ENCODE measurements at places on chromosomes 5 and 9.

DNA sequence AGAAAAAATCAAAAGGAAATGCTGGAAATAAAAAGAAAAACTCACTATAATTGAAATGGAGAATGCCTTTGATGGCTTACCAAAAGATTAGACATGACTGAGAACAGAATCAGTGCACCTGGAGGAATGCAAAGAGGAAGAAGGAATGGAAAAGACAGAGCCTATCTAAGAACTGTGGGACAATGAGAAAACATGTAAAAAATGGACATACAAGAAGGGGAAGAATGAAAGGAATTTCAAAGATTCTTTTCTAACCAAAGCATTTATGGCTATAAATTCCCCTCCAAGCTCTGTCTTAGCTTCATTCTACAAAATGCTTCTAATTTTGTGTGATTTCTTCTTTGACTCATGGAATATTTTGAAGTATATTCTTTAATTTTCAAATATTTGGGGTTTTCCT lies 47.5 kb upstream of the CLK4 start:
- no peak for DNase-seq

- peak; percentile 76 for DNase-seq
Observed at GRCh38 chr9:133133681-133134387, 12.8 kb upstream of the RALGDS start.

GRCh38 chr5:35852084-35852734 lies 4.5 kb upstream of the IL7R start:
- no peak for DNase-seq

- DNase-seq = no peak
Observed at GRCh38 chr9:9173264-9173663, 1373.7 kb upstream of the DMAC1 start.

DNA sequence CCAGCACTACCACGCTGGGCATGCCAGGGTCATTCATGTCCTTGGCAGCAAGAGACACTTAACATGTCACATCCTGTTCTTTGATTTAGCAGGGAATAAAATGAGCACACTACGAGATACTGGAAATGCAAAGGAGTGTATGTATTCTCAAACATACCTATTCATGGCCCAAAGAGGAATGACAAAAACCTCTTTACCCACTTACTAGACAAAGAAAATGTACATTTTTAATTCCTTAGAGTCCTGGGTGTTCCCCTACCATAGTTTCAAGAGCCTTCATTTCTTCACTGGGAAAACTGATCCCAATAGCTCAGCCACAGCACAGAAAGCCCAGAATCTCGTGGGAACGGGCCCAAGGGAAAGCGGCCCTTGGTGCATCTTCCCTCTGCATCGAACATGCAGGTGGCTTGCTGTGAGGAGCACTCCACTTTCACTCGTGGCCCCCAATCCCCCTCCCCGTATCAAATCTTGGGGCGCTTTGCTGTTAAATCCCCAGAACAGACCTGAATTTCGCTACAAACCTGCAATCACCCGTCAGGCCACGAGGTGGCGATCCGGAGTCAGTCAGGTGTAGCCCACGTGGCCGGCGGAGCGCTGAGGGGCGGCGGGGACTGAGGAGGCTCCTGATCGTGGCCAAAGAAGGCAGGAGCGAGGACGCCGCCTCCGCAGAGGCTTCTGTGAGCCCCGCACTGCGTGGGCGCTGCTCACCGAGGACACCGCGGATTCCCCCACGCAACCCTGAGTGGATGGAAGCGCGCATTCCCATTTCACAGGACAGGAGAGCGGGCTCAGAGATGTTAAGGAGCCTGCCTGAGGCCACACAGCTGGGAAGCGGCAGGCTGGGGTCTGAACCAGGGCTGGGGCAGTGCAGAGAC lies 91.4 kb downstream of the LMX1B start:
- DNase-seq = no peak

DNA sequence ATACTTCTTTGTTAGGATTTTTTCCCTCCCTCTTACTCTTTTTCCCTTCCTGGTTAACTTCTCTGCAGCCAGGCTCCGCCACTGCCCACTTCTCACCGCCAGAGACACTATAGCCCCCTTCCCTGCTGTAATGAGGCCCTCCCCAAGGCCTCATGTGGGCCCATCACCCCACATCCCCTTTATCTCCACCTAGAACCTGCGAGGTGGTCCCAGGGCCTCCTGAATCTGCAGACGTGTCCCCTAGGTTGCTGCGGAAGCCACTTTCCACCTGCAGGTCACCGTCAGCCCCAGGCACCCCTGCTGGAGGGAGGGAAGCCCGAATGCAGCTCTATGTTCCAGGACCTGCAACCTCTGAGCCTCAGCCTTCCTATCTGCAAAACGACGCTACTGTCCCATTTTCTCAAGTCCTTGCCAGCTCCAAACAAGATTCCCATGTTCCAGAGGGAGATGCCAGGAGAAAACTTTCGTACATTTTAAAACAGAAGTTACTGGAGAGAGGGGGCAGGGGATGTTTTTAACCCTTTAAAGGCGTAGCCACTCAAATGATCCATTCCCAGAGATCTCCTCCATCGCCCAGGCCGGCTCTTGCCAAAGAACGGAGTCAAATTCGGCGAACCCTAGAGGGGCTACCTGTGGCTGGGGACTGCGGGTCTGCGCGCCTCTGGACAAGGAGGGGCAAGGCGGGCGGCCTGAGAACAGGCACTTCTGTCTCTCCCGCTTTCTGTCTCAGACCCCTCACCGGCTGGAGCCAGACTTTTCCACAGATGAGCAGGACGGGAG lies 929 bp downstream of the SH3PXD2B start:
- DNase-seq = no peak

- no peak for DNase-seq
Observed at GRCh38 chr5:133334796-133335639, 277.3 kb downstream of the FSTL4 start.

GRCh38 chr9:18007621-18008020 lies 428.8 kb downstream of the SH3GL2 start:
- DNase-seq = no peak

DNA sequence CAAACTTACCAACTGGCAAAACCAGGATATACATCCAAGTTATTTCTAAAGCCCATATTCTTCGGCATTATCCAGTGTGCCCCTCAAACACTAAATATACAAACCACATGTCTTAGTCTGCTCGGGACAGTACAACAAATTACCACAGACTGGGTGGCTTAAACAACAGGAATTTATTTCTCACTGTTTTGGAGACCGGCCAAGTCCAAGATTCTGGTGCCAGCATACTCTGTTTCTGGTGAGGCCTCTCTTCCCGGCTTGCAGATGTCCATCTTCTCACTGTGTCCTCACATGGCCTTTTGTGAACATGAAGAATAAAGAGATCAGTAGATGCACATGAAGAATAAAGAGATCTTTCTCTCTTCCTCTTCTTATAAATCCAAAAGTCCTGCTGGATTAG lies 12.9 kb upstream of the SLCO6A1 start:
- no peak for DNase-seq

- peak; percentile 39 for DNase-seq
Observed at GRCh38 chr9:112112519-112112918, 62.6 kb downstream of the SUSD1 start.

GRCh38 chr9:120446671-120447070 lies 133.3 kb downstream of the CDK5RAP2 start:
- DNase-seq = no peak

DNA sequence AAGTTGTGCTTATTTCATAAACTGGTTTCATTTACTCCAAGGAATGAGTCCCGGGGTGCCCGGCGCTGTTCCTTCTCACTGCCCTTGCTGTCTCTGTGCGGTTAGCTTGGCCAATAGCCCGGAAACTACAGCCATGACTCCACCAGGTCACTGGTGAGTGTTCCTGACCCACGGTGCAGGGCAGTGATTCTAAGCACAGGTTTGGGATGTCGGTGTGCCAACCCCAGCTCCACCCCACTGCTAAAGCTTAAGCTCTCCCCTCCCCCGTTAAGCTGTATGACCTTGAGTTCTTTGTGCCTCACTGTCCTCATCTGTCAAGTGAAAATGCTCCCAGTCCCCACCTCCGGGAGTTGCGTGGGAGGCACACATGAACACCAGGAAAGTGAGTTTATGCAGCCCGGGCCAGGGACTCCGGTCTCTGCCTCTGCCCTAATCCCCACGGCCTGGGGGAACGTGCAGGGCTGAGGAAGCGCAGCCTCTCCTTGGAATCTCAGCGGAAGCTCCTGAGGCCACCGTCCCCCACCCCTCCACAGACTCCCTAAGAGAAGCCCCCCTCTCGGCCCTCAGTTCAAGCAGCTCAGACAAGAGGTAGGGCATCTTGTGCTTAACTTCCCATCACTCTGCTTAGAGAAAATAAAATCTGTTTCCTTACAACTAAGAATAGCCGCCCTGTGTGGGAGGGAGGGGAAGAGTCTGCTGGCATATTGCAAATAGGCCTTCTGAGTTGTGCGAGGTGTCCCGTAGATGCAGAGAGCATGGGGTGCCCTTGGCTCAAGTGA lies 92.0 kb upstream of the RAI14 start:
- no peak for DNase-seq

- DNase-seq = no peak
Observed at GRCh38 chr9:78707080-78707479, 410.2 kb downstream of the PSAT1 start.

DNA sequence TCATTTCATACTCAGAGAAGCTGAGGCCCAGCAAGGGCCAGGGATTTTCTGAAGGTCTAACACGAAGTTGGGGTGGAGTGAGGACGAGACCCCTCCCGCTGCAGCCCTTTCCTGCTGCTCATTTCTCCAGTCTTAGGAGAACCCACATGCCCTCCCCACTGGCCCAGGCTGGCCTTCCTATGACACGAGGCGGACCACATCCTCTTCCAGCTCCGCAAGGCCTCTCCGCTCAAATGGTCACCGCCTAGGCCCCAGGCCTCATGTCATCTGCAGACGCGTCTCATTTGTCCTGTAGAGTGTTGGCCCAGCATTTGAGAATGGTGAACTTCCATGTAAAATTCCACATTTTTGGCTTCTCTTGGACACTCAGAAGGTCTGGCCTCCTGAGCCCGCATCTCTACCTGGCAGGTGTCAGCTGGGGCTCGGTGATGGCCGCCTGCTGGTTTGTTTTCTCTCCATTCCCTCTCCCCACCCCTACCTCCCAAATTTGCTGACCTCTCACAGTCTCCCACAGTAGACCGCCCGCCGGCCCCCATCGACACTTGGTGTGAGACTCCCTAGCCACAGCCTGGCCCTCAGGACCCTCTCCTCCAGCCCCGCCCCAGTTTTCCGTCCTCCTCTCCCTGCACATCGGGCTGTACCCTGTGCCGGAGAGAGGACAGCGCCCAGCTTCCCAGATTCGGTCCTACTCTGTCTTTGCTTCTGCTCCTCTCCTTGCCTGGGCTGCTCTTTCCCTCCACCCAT lies 51.7 kb downstream of the ERGIC1 start:
- no peak for DNase-seq

GRCh38 chr5:61587125-61587524 lies 255.1 kb downstream of the ZSWIM6 start:
- no peak for DNase-seq

DNA sequence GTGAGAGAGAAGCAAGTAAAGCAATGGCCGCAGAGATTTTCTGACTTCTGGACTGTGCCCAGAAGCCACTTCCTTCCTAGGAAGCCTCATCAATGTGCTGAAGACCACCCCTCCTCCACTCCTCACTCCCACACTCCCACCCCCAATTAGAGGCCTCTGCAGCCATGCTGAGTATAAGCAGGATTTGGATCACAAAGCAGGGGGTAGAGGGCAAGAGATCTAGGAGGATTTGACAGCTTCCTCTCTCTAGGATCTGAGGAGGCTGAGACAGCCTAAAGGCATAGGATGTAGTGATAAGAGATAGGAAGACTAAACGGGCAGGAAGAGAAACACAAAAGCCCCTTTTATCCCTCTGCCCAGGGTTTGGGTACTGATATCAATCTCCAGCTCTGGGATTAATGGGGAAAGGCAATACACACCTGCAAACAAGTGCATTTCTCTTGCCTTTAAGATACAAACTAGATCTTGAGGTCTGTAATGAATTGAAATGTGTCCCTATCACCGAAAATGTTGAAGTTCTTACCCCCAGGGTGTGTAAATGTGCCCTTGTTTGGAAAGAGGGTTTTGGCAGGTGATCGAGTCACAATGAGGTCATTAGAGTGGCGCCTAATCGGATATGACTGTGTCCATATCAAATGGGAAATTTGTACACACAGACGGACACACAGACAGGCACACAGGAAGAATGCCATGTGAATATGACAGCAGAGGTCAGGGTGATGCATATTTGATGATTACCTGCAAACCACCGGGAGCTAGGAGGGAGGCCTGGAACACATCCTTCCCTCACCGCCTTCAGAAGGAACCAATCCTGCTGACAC lies 28.5 kb downstream of the KCNV2 start:
- no peak for DNase-seq

DNA sequence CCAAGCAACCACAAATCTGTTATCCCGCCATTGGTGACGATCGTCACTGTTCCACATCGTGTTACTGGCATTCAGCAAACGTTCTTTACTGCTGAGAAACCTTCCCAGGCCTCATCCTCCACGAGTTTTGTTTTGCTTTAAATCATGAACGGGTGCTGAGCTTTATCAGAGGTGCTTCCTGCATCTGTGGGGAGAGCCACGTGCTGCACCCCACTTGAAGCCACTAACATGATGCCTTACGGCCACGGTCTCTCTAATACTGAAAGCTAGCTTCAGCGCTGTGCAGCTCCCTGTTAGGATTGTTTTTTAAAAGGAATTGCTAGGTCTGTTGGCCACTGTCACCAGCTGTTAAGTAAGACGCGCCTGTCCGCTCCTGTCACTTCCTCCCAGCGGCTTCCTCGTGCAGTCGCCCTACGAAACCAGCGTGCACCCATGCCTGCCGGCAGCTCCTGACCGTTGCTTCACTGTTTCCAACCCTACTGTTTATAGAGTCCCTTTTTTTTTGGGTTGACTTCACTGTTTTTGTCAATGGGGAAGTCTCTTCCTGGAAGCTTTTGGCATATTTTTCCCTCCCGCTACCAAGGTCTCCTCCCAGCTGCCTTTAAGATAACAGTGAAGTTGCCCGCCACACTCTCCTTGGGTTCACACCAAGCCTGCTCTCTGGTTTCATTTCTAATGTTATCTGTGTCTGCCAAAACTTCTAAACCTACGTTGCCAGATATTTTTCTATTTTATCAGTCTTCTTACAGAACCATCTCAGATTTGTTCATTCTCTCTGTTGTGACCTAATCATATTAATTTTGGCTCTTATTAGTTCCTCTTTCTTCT lies 20.3 kb downstream of the LPCAT1 start:
- no peak for DNase-seq

DNA sequence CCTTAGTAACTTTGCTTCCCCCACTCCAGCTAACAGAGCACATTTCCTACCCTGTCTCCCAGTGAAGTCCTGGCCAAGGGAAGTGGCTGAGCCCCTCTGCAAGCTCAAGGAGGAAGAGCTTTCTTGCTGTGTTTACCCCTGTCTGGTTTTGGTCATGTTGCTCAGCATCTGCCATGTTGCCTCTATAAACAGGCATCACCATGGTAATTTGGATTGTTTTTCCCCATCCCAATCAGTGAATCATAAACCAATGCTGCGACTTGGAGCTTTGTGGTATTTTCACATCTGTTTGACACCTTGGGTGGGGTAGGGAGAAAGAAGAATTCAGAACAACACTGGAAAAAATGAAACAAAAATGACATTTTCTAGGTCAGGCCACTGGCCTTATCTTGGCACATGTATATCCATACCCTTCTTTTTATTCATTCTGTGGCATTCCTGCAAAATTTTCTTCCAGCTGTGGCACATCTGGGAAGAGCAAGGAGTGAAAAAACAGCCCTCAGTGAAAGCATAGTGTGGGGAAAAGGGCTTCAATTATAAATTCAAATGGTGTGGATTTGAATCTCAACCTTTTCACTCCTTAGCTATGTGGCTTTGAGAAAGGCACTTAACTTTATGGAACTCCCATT lies 42.5 kb downstream of the SLIT3 start:
- no peak for DNase-seq

GRCh38 chr9:82247318-82247717 lies 258.7 kb downstream of the SPATA31D1 start:
- no peak for DNase-seq

- DNase-seq = no peak
Observed at GRCh38 chr5:147466360-147466980, 43.4 kb downstream of the DPYSL3 start.

GRCh38 chr5:40446910-40447309 lies 232.8 kb upstream of the PTGER4 start:
- peak; percentile 56 for DNase-seq
